ENCODE measurements at places on chromosomes 2 and 18. TPM values are rescaled to one million over a fixed set of nuclear protein-coding genes. Genes with fewer than 3 reads are reported as not detected.

- DNase-seq: no peak
These were observed 238.1 kb upstream of the NXPH2 start for GRCh38 chr2:139018252-139018651.

GRCh38 chr2:8615576-8616281, 66.1 kb upstream of the ID2 start:
- no peak for DNase-seq

- peak; percentile 40 for DNase-seq
These were observed 60.8 kb downstream of the LIMS1 start for GRCh38 chr2:108594982-108595464.

Gene SP9
- total RNA-seq: not detected

Gene RAPH1
- total RNA-seq: 1.9 TPM

Gene TMEM198
- 3.5 TPM for total RNA-seq
